ENCODE measurements at places on chromosomes 11 and 22.

GRCh38 chr11:123493349-123494063 lies 63.4 kb downstream of the GRAMD1B start:
- DNase-seq, result no peak

GRCh38 chr11:125425601-125426000 lies 70.5 kb downstream of the FEZ1 start:
- no peak for DNase-seq

- no peak for DNase-seq
Observed at GRCh38 chr22:29550005-29550404, 3.6 kb downstream of the THOC5 start.

DNA sequence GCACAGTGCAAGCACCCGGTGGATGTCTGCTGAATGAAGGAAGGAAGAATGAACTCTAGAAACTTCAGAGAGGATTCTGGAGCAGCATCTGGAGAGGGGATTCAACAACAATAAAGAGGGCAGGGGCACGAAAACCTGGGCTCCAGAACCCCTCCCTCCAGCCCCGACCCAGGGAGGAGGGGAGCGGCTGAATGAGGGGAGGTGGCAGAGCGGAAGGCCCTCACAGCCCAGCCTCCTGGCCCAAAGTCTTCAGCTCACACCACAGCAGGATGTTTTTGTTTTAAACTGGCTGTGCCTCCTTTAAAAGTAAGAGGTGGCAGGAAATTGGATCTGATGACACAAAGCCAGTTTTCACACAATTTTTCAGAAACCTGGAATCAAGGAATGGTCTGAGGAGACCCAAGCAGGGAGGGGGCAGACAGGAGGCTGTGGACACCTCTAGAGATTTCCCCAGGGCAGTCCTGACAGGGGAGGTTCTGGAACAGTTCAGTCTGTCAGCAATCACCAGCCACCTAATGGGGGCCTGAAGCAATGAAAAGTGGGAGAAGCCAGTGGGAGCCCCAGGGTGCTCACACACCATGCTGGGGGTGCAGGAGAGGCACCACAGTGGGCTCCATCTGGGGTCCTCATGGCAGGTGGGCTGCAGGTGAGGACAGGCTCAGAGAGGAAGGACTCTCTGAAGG lies 44.4 kb upstream of the TCF20 start:
- DNase-seq, result no peak

DNA sequence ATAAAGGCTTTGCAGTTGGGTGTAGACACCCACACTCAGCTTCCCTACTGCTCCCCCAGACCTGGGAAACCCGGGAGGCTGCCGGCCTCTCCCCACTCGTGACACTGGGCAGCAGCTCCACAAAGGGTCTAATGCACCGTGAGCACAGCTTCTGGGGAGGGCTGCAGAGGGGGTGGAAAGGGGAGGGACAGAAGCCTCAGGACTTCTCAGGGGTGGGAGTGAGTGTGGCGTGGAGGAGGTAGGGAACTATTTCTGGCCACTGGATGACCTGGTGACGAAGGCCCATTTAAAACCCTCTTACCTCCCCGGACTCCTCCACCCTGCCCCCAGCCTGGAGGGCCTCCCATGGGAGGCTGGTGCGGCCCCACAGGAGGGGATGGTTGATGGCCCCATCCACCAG lies 56.6 kb downstream of the MACROD1 start:
- DNase-seq, result no peak

DNA sequence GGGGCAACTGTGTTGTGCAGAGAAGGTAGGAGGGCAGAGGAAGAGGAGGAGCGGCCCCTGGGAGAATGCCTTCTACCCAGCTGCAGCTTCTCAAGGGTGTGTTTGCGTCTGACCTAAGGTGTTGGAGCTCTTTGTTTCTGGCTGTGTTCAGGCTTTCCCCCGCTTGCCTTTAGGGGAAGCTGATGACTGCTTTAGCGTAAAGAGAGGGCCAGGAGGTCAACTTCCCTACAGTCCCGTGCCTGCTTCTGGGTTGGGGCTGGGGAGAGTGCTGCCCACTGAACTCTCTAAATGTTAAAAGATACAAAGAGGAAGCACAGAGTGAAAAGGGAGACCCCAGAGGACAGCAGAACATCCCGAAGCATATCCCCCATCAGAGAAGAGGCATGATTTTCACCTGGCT lies 99.2 kb downstream of the PTPRJ start:
- DNase-seq, result no peak

- DNase-seq, result no peak
Observed at GRCh38 chr22:45166932-45167331, 3.2 kb downstream of the NUP50 start.

DNA sequence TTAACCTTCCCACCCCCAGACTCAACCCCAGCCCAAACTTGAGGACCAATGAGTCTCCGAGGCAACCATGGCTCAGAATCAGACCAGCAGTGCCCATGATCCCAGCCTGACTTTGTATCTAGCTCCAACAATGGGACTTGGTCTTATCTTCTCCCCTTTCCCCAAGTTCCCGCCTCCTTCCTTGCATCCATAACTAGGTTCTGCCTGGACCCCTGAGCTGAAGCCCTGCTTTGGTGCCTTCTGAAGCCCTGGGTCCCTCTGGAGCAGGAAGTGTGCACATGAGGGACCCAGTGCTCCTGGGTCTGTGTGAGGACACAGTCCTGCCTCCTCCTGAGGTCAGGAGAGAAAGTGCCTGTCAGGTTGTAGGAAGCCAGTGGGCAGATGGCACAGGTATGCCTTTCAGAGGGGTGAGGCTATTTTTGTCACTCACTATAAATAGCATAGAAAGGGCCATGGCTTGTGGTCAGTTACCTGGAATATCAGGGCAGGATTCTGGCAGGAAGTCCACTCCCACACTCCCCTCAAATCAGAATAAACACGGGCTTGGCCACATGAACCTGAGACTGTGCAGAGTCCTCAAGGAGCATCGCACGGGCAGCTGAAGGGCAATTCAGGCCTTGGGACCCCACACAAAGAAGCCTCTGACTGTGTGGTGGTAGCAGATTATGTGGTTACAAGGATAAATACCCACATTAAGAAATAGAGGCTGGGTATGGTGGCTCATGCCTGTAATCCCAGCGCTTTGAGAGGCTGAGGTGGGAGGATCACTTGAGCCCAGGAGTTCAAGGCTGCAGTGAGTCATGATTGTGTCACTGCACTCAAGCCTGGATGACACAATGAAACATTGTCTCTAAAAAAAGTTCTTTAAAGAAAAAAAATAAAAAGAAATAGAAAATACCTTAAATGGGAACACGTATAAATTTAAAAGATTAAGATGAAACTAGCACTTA lies 27.4 kb downstream of the RCN1 start:
- peak; percentile 50 for DNase-seq

- no peak for DNase-seq
Observed at GRCh38 chr11:107397357-107397756, 60.3 kb downstream of the CWF19L2 start.

- no peak for DNase-seq
Observed at GRCh38 chr11:95886462-95886861, 37.4 kb downstream of the MTMR2 start.

GRCh38 chr11:128868841-128869671 lies 2.0 kb upstream of the KCNJ1 start:
- DNase-seq, result no peak

- DNase-seq, result peak; percentile 90
Observed at GRCh38 chr11:518463-519202, 11.6 kb upstream of the RNH1 start.

DNA sequence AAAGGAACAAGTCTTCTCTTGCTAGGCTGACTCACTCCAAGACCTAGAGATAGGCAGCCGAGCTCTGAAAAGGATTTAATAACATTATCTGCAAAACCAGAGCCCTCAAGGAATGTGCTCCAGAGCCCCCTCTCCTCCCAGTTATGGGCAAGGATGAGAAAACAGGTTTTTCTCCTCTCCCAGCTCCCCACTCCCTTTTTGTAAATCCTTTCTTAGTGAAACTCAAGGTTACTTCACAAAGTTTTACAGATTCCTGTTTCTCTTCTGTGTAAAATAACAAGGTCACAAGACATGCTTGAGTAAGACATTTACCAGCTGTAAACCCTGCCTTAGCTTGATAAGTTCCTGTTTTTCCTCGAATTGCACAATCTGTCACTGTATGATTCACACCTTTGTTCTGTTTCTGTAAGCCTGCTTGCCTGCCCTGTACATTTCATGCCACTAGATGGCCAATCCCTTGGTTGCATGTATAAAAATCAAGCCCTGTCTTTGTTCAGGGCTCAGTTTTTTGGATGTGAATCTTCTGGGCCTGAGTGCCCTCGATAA lies 489.4 kb downstream of the KCNA4 start:
- peak; percentile 53 for DNase-seq

DNA sequence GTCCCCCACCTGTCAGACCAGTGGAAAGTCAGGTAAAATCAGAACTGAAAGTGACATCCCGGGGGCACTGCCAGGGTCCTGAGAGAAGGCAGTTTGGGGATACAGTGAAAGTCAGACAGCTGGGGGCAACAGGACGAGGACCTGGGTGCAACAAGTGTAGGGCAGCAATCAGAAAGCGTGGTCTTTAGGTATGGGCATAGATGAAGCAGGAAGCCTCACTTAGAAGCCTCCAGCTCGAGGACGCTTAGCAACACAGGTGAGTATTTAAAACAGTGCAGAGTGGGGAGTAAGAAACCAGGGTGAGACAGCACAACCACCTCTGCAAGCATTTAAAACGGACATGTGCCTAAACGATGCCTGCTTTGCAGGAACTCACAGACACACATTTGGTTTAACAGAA lies 64.6 kb upstream of the POU2AF1 start:
- DNase-seq, result no peak

GRCh38 chr22:43811777-43812148 lies 342 bp downstream of the EFCAB6 start:
- DNase-seq, result no peak

DNA sequence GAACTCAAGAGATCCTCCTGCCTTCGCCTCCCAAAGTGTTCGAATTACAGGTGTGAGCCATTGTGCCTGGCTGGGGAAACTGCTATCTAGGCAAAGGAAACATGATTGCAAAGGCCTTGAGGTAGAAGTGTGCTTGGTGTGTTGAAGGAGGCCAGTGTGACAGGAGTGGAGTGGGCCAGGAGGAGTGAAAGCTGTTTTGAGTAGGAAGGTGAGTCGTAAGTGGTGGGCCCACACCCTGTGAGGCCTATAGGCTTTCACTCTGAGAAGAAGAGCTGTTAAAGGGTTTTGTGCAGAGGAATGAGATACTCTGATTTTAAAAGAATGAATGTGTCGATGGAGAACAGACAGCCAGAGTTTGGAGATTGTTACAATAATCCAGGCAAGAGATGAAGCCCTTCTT lies 43.4 kb downstream of the WEE1 start:
- peak; percentile 38 for DNase-seq

GRCh38 chr11:24598641-24599040 lies 101.8 kb downstream of the LUZP2 start:
- no peak for DNase-seq

- DNase-seq, result no peak
Observed at GRCh38 chr11:1880746-1881441, 10.8 kb downstream of the PRR33 start.

DNA sequence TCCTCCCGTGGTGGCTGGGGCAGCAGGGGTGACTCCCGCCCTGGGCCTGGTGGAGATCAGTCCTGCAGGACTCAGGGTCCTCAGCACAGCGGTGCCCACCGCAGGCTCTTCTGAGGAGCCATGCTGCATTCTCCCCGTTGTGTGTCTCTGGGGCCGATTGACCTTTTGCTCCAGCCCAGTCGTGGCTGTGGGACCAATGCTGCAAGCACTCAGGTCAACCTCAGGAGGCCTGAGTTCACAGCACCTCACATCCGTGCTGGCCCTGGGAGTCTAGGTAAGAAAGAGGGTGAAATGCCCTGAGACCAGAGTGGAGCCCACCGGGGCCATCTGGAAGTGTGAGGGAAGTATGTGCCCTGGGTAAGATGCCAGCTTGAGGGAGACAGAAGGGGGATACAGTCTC lies 316.1 kb upstream of the B3GAT1 start:
- no peak for DNase-seq

- DNase-seq, result peak; percentile 43
Observed at GRCh38 chr11:86977441-86978050, 22.4 kb upstream of the FZD4 start.

DNA sequence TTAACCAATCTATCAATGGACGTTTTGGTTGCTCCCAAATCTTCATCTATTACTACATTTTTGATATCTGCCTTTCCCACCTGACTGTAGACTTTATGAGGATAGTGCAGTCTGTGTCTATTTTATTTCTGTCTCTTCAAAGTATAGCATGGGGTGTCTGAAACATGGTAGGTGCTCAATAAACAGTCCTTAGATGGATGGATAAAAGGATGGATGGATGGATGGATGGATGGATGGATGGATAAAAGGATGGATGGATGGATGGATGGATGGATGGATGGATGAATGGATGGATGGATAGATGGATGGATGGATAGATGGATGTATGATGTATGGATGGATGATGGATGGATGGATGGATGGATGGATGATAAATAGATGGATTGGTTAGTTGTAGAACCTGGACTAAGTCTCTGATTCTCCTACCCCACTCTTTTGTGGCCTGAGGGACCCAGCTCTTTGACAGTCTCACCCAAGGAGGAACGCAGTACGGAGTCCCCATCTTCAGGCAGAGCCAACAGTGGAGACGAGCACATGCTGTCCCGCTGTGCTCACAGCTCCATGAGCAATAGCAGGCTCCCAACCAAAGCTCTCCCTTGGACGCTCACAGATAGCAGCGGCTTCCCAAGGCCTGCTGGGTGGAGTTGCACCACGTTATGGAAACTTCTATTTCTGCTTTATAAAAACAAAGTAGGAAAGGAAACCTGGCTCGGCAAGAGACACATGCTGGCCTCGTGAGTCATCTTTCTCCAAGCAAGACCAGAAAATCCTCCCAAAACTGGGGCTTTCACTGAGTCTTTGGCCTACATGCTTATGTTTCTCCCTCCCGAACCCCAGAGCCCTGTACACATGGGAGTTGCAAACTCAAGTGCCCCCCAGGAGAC lies 448.0 kb downstream of the MIAT start:
- DNase-seq, result peak; percentile 94

DNA sequence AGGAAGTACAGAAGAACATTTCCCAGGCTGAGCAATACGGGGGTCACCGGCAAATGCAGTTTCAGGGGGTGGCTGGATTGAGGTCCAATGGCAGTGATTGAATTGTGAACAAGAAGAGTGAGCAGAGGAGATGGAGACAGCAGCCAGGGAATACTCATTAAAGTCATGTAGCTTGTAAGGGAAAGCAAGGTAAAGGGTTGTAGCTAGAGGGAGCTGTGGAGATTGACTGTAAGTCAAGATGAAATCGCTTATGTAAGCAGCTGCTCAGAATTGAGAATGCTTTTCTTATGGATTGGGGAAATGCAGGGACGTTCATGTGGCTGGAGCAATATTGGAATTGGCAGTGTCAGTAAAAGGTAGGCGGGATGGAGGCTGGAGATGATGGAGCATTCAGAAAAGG lies 111.4 kb upstream of the TBCEL start:
- peak; percentile 29 for DNase-seq

DNA sequence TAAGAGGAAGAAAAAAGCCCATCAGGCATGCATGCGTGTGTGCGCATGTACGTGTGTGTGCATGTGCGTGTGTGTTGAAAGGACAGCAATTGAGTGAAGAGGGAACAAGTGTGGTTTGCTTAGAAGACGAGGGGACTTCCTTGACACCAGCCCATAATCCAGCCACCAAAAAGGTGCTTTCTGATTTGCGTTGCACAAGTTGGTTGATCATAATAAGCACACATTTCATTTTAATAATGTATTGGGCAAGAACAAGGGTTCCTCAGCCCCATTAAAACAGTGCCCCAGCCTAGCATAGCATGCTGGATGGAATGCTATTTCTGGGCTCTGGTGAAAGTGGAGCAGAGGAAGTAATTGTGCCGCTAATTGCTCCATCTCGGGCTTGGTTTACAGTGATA lies 493.2 kb downstream of the MIAT start:
- no peak for DNase-seq
